Adipose tissue (tissue), 3 donors: ENCODE measurements at places on chromosomes 3 and 15. TPM values are rescaled to one million over a fixed set of nuclear protein-coding genes. Genes with fewer than 3 reads are reported as not detected.

The XCR1 gene
- not detected for polyA plus RNA-seq

The CCR8 gene
- not detected for polyA plus RNA-seq

The CISH gene
- polyA plus RNA-seq = 16.2 TPM

The ERC2 gene
- polyA plus RNA-seq = 0.04 TPM

The AADAC gene
- 14.3 TPM for polyA plus RNA-seq

The FSTL1 gene
- 259 TPM for polyA plus RNA-seq

The STRA6 gene
- polyA plus RNA-seq = not detected

The GREM1 gene
- 1.5 TPM for polyA plus RNA-seq

The CHD2 gene
- polyA plus RNA-seq = 12.5 TPM

The SEMA6D gene
- polyA plus RNA-seq = 1.7 TPM

The ALG1L2 gene
- not detected for polyA plus RNA-seq

The ZNF35 gene
- 5.5 TPM for polyA plus RNA-seq

The CLRN1 gene
- not detected for polyA plus RNA-seq

The SLC24A5 gene
- polyA plus RNA-seq = not detected

The TRIM42 gene
- 0.22 TPM for polyA plus RNA-seq

The PLA2G4D gene
- not detected for polyA plus RNA-seq

The BBX gene
- polyA plus RNA-seq = 8.7 TPM

The DNAH12 gene
- 0.03 TPM for polyA plus RNA-seq

The PAQR5 gene
- 0.11 TPM for polyA plus RNA-seq

The CYP8B1 gene
- polyA plus RNA-seq = not detected

The NME9 gene
- polyA plus RNA-seq = 0.74 TPM

The MYNN gene
- polyA plus RNA-seq = 7.1 TPM

The CCDC80 gene
- 16.5 TPM for polyA plus RNA-seq
